ENCODE measurements at places on chromosomes 3 and 15. TPM values are rescaled to one million over a fixed set of nuclear protein-coding genes. Genes with fewer than 3 reads are reported as not detected.

- H3K27me3 ChIP-seq, result no peaks in the 10 kb centered on the region
- H3K4me1 ChIP-seq, result peaks cover 26% of the 10 kb centered on the region
- DNase-seq, result no peak
- no peak overlapping the region for H3K27ac ChIP-seq
- no peaks in the 10 kb centered on the region for H3K36me3 ChIP-seq
- H3K4me3 ChIP-seq, result no peak overlapping the region
Observed at GRCh38 chr15:78672285-78673014, 31.4 kb upstream of the CHRNB4 start.

DNA sequence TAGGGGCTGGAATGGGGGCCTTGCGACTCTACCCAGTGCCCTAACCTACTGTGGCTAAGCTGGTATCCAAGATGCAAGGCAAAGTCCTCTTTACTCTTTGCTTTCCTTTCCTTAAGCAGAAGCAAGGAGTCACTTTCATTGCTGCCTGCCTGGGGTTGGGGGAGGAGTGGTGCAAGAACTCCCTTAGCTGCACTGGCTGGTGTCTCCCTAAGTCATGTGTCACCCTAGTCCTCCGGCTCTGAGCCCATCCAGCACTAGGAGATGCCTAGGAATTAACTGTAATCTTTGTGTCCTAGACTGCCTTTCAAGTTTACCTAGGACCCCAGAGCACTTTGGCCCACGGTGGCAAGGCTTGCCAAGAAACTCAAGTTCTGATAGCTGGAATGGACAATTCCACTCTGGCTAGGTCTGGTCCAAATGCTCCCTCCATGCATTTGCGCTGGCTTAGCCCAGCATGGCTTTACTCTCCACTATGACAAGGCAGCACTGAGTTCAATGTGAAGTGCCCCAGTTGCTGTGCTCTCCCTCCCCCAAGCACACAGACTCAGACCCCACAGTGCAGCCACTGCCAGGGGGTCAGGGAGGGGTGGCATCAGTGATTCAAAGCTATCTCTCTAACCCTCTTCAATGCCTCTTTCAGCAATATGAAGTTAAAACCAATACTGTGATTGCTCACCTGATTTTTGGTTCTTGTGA lies 58.7 kb downstream of the ESYT3 start:
- H3K27me3 ChIP-seq, result no peaks in the 10 kb centered on the region
- no peaks in the 10 kb centered on the region for H3K36me3 ChIP-seq
- H3K27ac ChIP-seq, result no peak overlapping the region
- H3K4me1 ChIP-seq, result peaks cover 14% of the 10 kb centered on the region
- DNase-seq, result no peak

GRCh38 chr3:12991861-12992281 lies 81.4 kb downstream of the IQSEC1 start:
- peaks cover 44% of the 10 kb centered on the region for H3K4me1 ChIP-seq
- DNase-seq, result peak; percentile 49
- no peak overlapping the region for H3K27ac ChIP-seq
- no peaks in the 10 kb centered on the region for H3K36me3 ChIP-seq

GRCh38 chr3:186053954-186054791 lies 54.7 kb downstream of the ETV5 start:
- no peaks in the 10 kb centered on the region for H3K27me3 ChIP-seq
- DNase-seq, result no peak
- H3K36me3 ChIP-seq, result peaks cover 93% of the 10 kb centered on the region
- H3K4me3 ChIP-seq, result no peak overlapping the region
- no peak overlapping the region for H3K27ac ChIP-seq

DNA sequence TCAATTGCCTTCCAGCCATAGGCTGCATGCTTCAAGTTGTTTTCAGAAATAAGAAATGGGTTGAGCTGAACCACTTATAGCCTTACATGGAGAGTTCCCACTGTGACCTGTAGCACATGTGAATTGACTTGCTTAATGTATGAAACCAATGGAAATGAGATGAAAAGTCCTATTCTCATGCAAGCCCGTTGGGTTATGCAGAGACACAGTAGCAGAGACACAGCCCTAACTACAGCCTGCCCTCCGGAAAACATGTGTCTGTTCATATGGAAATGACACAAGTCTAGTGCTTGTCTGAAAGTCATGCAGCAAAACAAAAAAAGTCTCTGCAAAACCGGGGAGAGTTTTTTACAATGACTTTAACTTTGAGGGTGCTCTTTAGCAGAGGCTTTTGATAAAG lies 14.5 kb downstream of the HIGD2B start:
- H3K27me3 ChIP-seq, result peaks cover 8% of the 10 kb centered on the region
- no peak for DNase-seq
- H3K4me3 ChIP-seq, result no peak overlapping the region
- H3K36me3 ChIP-seq, result no peaks in the 10 kb centered on the region
- no peak overlapping the region for H3K27ac ChIP-seq
- H3K4me1 ChIP-seq, result no peaks in the 10 kb centered on the region

GRCh38 chr3:12956316-12956660 lies 114.9 kb upstream of the RPL32 start:
- no peak for DNase-seq
- no peaks in the 10 kb centered on the region for H3K27me3 ChIP-seq
- H3K4me3 ChIP-seq, result no peak overlapping the region
- no peak overlapping the region for H3K27ac ChIP-seq

GRCh38 chr15:93894438-93895036 lies 336.8 kb upstream of the MCTP2 start:
- no peak overlapping the region for H3K27ac ChIP-seq
- H3K4me3 ChIP-seq, result no peak overlapping the region
- no peaks in the 10 kb centered on the region for H3K36me3 ChIP-seq
- H3K27me3 ChIP-seq, result no peaks in the 10 kb centered on the region

- H3K36me3 ChIP-seq, result peaks cover 10% of the 10 kb centered on the region
- H3K4me1 ChIP-seq, result peaks cover 12% of the 10 kb centered on the region
- no peaks in the 10 kb centered on the region for H3K27me3 ChIP-seq
- H3K27ac ChIP-seq, result no peak overlapping the region
Observed at GRCh38 chr3:140972833-140973232, 31.2 kb downstream of the SLC25A36 start.

DNA sequence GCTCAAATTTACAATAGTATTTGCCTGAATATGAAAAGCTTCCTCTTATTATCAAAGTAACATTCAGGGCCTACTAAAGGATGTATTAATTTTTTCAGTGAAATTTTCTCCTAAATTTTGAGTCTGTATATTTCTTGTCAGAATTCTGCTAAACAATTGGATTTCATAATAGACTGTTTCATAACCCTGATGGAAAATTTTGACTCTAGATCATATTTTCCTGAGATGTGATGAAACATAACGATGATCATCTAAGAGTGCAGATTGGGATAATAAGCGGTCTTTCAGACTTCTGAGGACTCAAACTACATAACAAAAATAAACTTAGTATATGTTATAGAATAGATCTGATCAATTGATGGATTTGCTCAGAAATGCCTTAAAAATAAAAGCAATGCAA lies 574.5 kb upstream of the TBL1XR1 start:
- no peaks in the 10 kb centered on the region for H3K27me3 ChIP-seq
- H3K4me3 ChIP-seq, result no peak overlapping the region
- no peak overlapping the region for H3K27ac ChIP-seq

GRCh38 chr15:82945326-82945725 lies 7.2 kb downstream of the HOMER2 start:
- no peaks in the 10 kb centered on the region for H3K36me3 ChIP-seq
- no peak overlapping the region for H3K4me3 ChIP-seq
- no peaks in the 10 kb centered on the region for H3K27me3 ChIP-seq
- no peak for DNase-seq
- H3K27ac ChIP-seq, result no peak overlapping the region

The GRK7 gene
- polyA plus RNA-seq, result not detected

The ARNT2 gene
- 1.7 TPM for polyA plus RNA-seq
